ENCODE measurements at places on chromosomes 1 and 21.

DNA sequence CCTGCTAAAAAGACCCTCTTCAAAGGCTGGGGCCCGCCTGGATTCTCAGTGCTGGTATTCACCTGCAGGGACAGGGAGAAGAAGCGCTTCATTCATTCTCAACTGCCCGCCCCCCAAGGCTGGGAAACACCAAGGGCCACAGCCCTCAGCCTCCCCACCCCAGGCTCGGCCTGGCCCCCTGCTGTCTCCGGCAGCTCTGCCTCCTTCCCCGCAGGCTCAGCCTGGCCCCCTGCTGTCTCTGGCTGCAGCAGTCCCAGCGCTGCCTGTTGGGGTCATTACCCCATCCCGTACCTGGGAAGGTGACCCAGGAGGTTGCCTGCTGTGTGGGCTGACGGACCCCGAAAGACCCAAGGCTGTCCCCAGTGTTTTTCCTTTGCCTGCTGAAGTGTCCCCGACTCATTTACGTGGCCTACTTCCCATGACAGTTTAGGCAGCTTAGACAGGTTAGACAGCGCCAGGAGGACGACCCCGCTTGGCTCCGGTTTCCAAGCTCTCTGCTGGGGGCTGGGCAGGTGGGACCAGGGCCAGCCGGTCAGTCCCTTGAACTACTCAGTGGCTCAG, 22.9 kb upstream of the CLSTN1 start:
- DNase-seq: no peak

DNA sequence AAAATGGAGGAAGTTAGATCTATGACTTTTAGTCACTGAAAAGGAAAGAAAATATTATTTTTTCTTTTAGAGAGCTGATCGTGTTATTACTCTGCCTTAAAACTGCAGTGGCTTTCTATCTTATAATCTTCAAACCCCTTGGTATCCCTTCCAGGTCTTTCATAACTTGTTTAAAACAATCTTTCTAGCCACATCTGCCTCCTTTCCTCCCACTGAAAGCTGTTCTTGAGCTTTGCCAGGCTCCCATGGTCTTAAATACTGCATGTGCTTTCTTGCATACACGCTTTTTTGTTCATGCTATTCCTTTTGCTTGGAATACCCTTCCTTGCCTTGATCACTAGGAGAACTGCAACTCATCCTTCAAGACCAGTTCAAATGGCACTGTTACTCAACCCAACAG, 65.9 kb upstream of the GADD45A start:
- no peak for DNase-seq

GRCh38 chr21:28375708-28376385, 616.8 kb downstream of the LTN1 start:
- DNase-seq: no peak

- no peak for DNase-seq
Measured at GRCh38 chr1:89081005-89081404, 16.0 kb upstream of the GBP1 start.

- DNase-seq: no peak
Measured at GRCh38 chr1:110060034-110060661, 10.3 kb downstream of the ALX3 start.

GRCh38 chr1:201375169-201375568, 2.3 kb downstream of the TNNT2 start:
- no peak for DNase-seq

GRCh38 chr21:38489271-38489652, 9.0 kb downstream of the ERG start:
- no peak for DNase-seq

DNA sequence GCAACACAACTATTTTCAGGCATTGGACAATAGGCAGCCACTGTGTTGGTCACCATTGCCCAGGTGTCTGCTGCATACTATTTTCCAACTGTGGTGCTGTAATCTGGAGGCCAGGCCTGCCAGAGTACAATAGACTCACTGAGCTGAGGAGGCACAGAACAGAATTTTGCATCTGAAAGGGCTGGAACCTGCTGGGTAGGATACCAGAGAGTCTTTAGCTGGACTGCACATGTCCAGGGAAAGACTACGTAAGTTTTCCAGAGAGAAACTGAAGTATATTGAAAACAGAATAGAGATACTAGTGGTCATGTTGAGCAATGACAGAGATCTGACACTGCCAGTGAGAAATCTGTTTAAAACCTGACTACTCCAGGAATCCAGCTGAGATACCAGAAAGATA, 200.8 kb downstream of the RASAL2 start:
- no peak for DNase-seq

GRCh38 chr1:16126160-16126559, 29.7 kb downstream of the EPHA2 start:
- no peak for DNase-seq

- no peak for DNase-seq
Measured at GRCh38 chr1:29171089-29171488, 10.6 kb downstream of the SRSF4 start.

GRCh38 chr1:207996636-207997035, 85.7 kb upstream of the CD34 start:
- no peak for DNase-seq

- DNase-seq: no peak
Measured at GRCh38 chr1:81525085-81525484, 275.6 kb upstream of the ADGRL2 start.
